ENCODE measurements at places on chromosomes 7 and 10.

DNA sequence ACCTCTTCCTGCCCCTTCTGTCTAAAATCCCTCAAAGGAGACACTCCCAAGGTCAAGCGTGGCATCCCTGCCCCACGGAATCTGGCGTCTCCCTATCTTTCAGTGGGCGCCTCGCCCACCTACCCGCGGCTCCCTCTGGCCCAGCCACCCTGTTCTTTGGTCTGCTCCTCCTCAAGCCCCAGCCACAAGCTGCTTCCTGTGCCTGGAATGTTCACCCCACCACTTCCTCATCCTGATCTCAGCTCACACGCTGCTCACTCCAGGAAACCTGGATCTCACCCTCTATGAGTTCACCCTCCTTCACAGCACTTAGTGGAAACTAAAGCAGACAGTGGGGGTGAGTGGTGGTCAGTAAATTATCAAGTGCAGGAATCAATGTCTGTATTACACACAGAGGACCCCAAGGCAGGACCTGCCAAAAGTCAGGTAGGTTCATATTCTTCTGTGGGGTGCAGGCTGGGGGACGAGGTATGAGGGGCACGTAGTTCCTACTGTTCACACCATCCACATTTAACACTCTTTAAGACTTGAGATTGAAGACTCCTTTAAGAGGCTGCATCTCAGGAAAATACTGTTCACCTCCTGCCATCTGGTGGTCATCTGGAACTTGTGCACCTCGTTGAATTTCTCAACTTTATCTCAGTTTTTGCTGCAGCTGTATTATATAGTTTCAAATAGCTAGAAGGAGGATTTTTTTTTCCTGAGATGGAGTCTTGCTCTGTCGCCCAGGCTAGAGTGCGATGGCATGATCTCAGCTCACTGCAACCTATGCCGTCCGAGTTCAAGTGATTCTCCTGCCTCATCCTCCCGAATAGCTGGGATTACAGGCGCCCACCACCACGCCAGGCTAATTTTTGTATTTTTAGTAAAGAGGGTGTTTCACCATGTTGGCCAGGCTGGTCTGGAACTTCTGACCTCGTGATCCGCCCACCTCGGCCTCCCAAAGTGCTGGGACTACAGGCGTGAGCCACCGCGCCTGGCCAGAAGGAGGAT, 166.6 kb downstream of the ARHGAP21 start:
- peak; percentile 47 for DNase-seq

GRCh38 chr7:87347664-87348063, 2.2 kb downstream of the CROT start:
- no peak for DNase-seq

DNA sequence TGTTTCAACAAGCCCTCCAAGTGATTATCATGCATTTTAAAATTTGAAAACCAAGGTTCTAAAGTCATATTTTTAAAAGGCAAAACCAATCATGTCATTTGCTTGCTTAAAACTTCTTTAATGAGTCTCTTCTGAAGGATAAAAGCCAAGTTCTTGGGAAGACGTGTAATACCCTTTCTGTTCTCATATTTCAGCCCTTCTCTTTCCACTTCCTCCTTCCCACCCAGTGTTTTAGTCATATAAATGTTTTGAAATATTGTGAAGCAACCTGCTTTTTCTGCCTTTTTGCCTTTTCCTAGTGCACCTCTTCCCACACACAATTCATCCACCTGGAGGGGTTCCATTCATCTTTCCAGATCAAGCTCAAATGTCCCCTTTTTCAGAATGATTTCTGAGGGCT, 211.1 kb upstream of the LRRTM3 start:
- no peak for DNase-seq

GRCh38 chr10:79102498-79102874, 33.7 kb downstream of the ZMIZ1 start:
- DNase-seq: no peak

- DNase-seq: no peak
Observed at GRCh38 chr10:80458263-80458625, 4.1 kb downstream of the TSPAN14 start.

- no peak for DNase-seq
Observed at GRCh38 chr10:109969760-109970346, 37.9 kb upstream of the ADD3 start.

DNA sequence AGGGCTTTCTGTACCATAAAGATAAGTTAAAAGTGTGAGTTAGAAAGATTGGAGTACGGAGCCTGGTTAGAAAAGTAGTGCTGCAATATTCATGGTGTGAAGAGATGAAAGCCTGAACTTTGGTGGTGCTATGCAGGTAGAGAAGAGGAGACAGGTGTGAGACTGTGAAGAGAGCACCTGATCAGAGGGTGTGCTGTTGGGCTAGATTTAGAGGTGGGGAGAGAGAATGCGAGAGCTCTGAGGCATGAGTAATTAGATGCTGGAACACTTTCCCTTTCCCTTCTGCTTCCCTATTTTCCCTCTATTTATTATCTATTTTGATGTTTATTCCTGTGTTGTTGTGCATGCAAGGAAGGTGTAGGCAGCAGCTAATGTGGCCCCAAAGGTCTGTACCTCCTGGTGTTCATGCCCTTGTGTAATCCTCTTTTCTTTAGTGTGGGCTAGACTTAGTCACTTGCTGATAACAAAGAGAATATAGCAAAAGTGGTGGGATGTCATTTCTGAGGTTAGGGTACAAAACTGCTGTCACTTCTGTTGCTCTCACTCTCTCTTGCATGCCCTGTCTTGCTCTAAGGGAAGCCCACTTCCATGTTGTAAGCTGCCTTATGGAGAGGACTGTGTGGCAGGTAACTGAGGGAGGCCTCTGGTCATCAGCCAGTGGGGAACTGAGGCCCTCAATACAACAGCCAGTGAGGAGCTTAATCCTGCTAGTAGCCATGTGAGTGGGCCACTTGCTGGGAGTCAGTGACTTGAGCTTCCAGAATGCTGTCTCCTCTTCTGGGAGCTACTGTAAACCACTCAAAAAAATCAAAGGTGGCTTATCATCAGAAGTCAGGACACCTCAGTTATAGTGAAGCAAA, 2.6 kb upstream of the ATXN7L1 start:
- no peak for DNase-seq

DNA sequence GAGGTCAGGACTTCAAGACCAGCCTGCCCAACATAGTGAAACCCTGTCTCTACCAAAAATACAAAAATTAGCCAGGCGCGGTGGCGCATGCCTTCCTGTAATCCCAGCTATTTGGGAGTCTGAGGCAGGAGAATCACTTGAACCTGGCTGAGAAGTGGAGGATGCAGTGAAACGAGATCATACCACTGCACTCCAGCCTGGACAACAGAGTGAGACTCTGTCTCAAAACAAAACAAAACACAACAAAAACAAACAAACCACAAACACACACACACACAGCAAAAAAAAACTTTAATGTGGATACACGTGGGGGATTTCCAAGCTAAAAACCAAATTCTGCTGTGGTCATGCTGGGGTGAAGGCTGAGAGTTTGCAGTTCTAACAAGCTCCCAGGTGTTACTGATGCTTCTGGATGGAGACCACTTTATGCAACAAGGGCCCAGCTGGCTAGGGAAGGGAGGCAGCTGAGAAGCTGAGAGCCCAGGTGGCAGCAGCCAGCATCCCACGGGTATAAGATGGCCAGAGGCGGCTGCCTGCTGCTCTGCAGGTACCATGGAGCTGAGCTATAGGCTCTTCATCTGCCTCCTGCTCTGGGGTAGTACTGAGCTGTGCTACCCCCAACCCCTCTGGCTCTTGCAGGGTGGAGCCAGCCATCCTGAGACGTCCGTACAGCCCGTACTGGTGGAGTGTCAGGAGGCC, at the start of gene ZP3:
Gene ZP3, plus strand, starts transcription at position 538 of the 699 bp plus-strand sequence. Its CDS starts 15 bp downstream, at position 553.
- no peak for DNase-seq

DNA sequence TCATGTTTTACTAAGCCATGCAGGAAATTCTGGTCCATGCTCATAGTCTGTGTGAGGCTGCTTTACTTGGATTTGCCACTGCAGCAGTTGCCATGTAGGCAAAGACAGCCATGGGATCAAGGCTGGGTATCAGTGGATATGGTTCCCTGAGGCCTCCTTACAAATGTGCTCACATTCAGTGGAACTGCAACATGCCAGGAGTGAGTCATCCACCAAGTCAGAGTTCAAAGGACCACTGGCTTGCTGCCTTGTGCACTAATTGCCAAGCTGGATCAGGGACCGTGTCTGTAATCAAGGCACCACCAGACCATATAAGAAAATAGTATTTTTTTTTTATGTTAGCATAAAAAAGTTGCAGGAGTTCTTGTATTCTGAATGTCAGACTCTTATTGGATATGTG, 101.0 kb downstream of the CDCA7L start:
- DNase-seq: no peak

DNA sequence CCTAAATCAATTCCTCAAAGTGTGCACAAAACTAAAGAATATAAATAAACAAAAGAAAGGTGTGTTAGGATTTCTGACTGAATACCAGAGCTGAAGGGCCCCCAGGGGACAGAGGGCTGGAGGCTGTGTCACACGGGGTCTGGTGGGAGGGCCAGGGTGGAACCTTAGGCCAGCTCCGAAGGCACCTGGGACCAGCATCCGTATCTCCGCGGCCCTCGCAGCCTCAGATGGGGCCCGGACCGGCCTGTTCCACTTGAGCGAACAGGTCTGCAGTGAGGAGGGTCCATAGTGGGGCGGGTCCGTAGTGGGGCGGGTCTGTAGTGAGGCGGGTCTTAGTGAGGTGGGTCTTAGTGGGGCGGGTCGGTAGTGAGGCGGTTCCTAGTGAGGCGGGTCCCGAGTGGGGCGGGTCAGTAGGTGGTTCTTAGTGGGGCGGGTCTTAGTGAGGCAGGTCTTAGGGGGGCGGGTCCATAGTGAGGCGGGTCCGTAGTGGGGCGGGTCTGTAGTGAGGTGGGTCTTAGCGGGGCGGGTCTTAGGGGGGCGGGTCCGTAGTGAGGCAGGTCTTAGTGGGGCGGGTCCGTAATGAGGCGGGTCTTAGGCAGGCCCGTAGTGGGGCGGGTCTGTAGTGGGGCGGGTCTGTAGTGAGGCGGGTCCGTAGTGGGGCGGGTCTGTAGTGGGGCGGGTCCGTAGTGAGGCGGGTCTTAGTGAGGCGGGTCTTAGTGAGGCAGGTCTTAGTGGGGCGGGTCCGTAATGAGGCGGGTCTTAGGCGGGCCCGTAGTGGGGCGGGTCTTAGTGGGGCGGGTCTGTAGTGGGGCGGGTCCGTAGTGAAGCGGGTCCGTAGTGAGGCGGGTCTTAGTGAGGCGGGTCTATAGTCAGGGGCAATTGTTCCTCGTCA, 15.1 kb downstream of the GPR146 start:
- no peak for DNase-seq

DNA sequence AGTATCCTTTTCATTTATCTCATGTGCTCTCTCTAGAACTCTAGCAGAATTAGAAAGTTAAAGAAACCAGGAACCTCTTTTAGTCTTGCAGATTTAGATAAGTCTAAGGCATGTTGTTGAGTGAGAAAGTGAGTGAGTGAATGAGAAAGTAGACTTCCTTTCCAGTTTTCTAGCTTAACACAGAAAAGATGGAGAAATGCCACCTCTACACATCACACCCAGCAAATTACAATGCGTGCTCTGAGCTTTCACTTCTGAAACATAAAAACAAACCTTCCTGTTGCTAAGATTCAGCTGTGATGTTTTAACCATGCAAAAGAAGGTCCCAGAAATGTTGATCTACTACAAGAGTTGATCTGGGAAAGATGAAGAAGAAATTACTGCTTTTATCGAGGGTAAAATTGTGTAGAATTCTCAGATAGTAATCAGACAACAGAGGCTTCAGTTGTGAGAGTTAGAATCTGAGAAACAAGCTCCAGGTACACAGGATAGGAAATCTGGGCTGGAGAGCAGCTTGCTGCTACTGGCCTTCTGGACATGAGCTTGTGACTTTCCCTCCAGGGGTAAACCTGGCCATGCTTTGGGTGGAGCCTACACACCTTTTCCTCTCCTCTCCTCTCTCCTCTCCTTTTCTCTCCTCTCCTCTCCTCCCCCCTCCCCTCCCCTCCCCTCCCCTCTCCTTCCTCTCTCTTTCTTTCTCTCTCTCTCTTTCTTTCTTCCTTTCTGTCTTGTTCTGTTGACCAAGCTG, 4.6 kb downstream of the CYP3A5 start:
- DNase-seq: no peak

DNA sequence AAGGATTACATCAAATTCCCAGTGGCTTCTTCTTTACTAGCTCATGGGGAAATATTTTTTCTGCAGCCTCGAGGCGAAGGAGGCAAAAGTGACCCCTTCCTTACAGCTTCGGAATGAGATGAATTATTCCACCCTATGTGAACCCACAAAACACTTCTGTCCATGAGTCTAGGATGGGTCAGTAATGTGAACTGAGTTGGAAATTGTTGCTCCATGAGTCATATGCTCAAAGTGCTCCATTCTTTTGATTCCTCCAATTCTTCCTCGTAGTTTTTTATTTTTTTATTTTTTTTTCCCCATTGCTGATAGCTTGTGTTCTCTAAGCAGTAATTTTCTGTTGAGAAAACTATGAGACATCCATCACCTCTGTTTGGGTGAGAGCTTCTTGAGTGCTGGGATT, 31.7 kb upstream of the FAM204A start:
- DNase-seq: no peak

DNA sequence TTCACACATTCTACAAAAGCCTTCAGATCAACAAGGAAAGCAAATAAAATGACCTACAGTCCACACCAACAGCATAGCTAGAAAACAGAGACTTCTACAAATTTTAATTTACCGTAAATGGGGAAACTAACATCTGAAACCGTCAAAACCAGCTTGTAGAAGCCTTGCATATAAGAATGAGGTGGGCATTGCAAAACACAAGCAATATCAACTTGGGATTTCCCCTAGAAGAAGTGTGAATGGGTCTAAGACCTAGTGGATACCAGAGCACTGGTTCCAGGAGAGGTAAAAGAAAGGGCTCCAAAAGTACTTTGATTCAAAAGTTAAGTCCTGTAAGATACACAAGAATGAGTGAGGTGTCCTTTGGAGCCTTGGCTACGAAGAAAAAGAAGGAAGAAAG, 18.7 kb downstream of the RTKN2 start:
- no peak for DNase-seq

DNA sequence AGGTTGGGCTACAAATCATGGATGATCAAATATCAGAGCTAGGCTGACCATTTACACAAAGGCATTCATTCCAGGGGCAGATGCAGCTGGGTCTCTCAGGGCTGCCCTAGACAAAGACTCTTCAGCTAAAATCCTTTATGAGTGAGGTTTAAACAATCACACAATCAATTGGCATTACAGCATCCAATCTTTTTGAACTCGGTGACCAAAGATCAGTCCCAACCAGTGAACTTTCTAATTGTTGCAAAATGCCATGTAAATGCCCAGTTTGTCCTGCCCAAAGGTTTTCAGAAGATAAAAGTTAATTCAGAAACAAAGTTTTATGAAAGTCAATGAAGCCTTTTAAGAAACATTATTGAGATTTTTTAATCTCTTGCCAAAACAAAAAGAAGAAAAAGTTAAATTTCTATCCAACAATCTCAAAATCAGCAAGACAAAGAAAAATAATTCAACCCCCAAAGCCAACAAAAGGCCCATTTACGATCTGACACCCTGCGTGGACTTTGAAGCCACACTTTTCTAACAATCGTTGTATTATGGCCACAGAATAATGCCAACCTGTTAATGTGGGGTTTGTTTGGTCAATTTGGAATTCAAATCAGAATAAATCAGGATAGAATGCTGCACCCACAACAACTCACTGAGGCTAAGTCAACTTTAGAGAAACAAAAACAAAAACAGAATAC, 40.9 kb downstream of the GPR37 start:
- no peak for DNase-seq

- no peak for DNase-seq
Observed at GRCh38 chr10:83685458-83685857, 453.9 kb upstream of the GHITM start.

- peak; percentile 82 for DNase-seq
Observed at GRCh38 chr7:936386-937054, 18.0 kb downstream of the ADAP1 start.

- DNase-seq: no peak
Observed at GRCh38 chr7:21462081-21462480, 34.2 kb downstream of the SP4 start.

All from stimulated activated effector memory CD8-positive, alpha-beta T cell treated with anti-CD3 and anti-CD28 coated beads, Interleukin-12 subunit alpha, Interleukin-12 subunit beta, amount 100 ng/mL, for 72 hours (primary cell).